ENCODE measurements at places on chromosomes 4 and X. TPM values are rescaled to one million over a fixed set of nuclear protein-coding genes. Genes with fewer than 3 reads are reported as not detected.

Gene ZMAT1
- polyA plus RNA-seq, result 4.5 TPM

Gene ATP7A
- 5.8 TPM for polyA plus RNA-seq

Gene GSX2
- polyA plus RNA-seq, result not detected

Gene MAGEA12
- not detected for polyA plus RNA-seq

Gene SSX3
- polyA plus RNA-seq, result not detected

Gene POF1B
- polyA plus RNA-seq, result not detected

Gene ENAM
- polyA plus RNA-seq, result not detected

Gene GABRG1
- not detected for polyA plus RNA-seq

Gene CC2D2A
- not detected for polyA plus RNA-seq

Gene PAK3
- polyA plus RNA-seq, result not detected

Gene CYTL1
- polyA plus RNA-seq, result not detected

Gene REPS2
- not detected for polyA plus RNA-seq

Gene EDA2R
- not detected for polyA plus RNA-seq

Gene DCAF8L2
- polyA plus RNA-seq, result not detected

Gene RAB9B
- 0.69 TPM for polyA plus RNA-seq

Gene SOWAHB
- not detected for polyA plus RNA-seq

Gene CDS1
- 0.17 TPM for polyA plus RNA-seq

Gene DCHS2
- not detected for polyA plus RNA-seq

Gene PDE5A
- polyA plus RNA-seq, result 1.0 TPM

Gene WDR19
- polyA plus RNA-seq, result 6.1 TPM

Gene MND1
- not detected for polyA plus RNA-seq

Gene NLGN3
- polyA plus RNA-seq, result 0.14 TPM

Gene TMEM255A
- polyA plus RNA-seq, result 0.73 TPM

Gene NAP1L5
- 2.5 TPM for polyA plus RNA-seq

Gene TMEM144
- not detected for polyA plus RNA-seq

Gene CTAG1B
- not detected for polyA plus RNA-seq

Gene ITGB1BP2
- polyA plus RNA-seq, result not detected

Gene COPS4
- 61.2 TPM for polyA plus RNA-seq

Gene LIMCH1
- not detected for polyA plus RNA-seq

Gene HTRA3
- polyA plus RNA-seq, result not detected

Gene CXCL10
- not detected for polyA plus RNA-seq

Gene IL3RA
- 0.14 TPM for polyA plus RNA-seq

Gene CASK
- 4.6 TPM for polyA plus RNA-seq

Gene AFF2
- polyA plus RNA-seq, result 0.24 TPM

Gene TKTL1
- polyA plus RNA-seq, result 56.4 TPM

Gene SEPSECS
- 1.7 TPM for polyA plus RNA-seq

Gene TDO2
- polyA plus RNA-seq, result not detected

Gene HEPH
- polyA plus RNA-seq, result 1.1 TPM

Gene CYLC1
- polyA plus RNA-seq, result not detected

Gene GPRASP2
- 5.3 TPM for polyA plus RNA-seq

Gene MAGEB17
- polyA plus RNA-seq, result not detected

Gene CENPVL1
- polyA plus RNA-seq, result not detected

Gene MID1
- not detected for polyA plus RNA-seq

Gene PROM1
- not detected for polyA plus RNA-seq

Gene ZNF630
- 0.77 TPM for polyA plus RNA-seq

Gene HERC5
- polyA plus RNA-seq, result 7.3 TPM

Gene DDX53
- not detected for polyA plus RNA-seq

Gene CFI
- polyA plus RNA-seq, result not detected

Gene TRIM60
- not detected for polyA plus RNA-seq

Gene XK
- polyA plus RNA-seq, result not detected

Gene GLRA3
- polyA plus RNA-seq, result not detected

Data from naive thymus-derived CD8-positive, alpha-beta T cell (primary cell).